Activated CD4-positive, alpha-beta T cell treated with anti-CD3 and anti-CD28 coated beads for 36 hours (primary cell): ENCODE measurements at places on chromosomes 16 and 17. TPM values are rescaled to one million over a fixed set of nuclear protein-coding genes. Genes with fewer than 3 reads are reported as not detected.
A peak's percentile ranks its signal among the peaks of the same experiment; 100 is the strongest.

Gene FBXL16
- 6.1 TPM for total RNA-seq

Gene KRT40
- total RNA-seq, result not detected

Gene ETV4
- total RNA-seq, result 2.9 TPM

Gene OSGIN1
- total RNA-seq, result 1.0 TPM

DNA sequence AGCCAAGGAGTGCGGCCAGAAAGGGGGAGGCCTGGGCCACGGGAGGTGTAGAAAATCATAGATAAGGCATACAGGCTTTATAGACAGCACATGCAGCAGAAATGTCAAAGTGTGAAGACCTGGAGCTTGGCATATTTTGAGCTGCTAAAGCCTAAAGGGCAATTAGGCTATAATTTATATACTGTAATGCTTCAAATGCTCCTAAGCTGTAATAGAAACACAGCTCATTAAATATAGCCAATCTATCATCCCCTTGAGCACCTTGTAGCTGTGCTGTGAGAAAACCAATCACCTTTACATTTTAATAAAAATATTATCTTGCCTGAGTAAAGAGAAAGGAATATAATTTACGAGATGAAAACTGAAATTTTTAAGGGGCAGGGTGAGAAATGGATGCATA lies 97.9 kb upstream of the NOG start:
- H3K4me3 ChIP-seq, result no peak overlapping the region
- DNase-seq, result no peak
- H3K27me3 ChIP-seq, result no peaks in the 10 kb centered on the region
- H3K4me1 ChIP-seq, result no peaks in the 10 kb centered on the region
- no peaks in the 10 kb centered on the region for H3K36me3 ChIP-seq

- no peak overlapping the region for H3K4me3 ChIP-seq
- peaks cover 7% of the 10 kb centered on the region for H3K4me1 ChIP-seq
- H3K36me3 ChIP-seq, result peaks cover 25% of the 10 kb centered on the region
- peak; percentile 12 for DNase-seq
- H3K27me3 ChIP-seq, result no peaks in the 10 kb centered on the region
- no peak overlapping the region for H3K27ac ChIP-seq
Observed at GRCh38 chr16:24921229-24921628, 75.5 kb downstream of the SLC5A11 start.

DNA sequence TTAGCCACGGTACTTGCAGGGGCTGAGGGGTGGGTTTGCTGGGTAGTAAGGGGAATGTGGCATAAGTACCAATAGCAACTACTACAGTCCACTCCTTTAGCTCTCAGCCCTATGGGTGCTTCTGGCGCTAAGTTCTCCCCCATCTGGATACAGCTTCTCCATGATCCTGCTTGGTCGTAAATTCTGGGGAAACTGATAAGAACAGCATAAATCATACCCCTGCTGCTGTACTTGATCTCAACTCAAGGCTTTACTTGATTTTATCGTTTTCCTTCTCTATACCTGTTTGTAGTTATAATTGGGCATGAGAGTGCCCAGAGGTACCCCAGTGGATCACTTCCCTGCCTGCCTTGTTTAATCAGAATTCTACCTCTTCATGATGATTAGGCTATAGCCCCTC lies 331.4 kb downstream of the PMP22 start:
- peaks cover 8% of the 10 kb centered on the region for H3K27me3 ChIP-seq
- no peak for DNase-seq
- no peak overlapping the region for H3K4me3 ChIP-seq
- H3K4me1 ChIP-seq, result no peaks in the 10 kb centered on the region

GRCh38 chr17:1627982-1628855 lies at the start of gene SLC43A2:
TSS of gene SLC43A2 (minus strand) at chr17:1628834. CDS start at chr17:1627874, 960 bp downstream.
- no peaks in the 10 kb centered on the region for H3K36me3 ChIP-seq
- DNase-seq, result peak; percentile 86
- peaks cover 7% of the 10 kb centered on the region for H3K4me1 ChIP-seq
- peak within 1 kb of the TSS; percentile 76 for H3K4me3 ChIP-seq
- peak within 1 kb of the TSS; percentile 56 for H3K27ac ChIP-seq
